ENCODE measurements at places on chromosomes 6 and 20.
A peak's percentile ranks its signal among the peaks of the same experiment; 100 is the strongest.

- DNase-seq: no peak
Observed at GRCh38 chr20:18039063-18039462, 18.7 kb downstream of the OVOL2 start.

DNA sequence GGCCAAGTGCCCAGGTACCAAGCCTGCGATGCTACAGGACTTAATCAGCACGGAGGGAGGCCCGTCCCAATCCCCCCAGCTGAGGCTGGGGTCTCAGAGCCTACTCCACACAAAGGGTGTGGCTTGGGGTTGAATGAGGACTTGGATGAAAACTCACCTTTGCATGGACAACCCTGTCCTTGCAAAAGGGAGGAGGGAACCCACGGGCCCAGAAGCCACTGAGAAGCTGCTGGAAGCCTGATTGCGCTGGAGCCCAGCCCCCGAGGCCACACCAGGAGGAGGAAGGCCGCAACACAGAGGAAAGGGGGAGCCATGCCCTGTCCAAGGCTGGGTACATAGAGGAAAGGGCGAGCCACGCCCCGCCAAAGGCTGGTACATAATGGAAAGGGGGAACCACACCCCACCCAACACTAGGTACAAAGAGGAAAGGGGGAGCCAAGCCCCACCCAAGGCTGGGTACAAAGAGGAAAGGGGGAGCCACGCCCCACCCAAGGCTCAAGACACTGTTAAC lies 158.8 kb downstream of the DLL1 start:
- no peak for DNase-seq

GRCh38 chr6:88519301-88520016 lies 353.3 kb upstream of the CNR1 start:
- no peak for DNase-seq

DNA sequence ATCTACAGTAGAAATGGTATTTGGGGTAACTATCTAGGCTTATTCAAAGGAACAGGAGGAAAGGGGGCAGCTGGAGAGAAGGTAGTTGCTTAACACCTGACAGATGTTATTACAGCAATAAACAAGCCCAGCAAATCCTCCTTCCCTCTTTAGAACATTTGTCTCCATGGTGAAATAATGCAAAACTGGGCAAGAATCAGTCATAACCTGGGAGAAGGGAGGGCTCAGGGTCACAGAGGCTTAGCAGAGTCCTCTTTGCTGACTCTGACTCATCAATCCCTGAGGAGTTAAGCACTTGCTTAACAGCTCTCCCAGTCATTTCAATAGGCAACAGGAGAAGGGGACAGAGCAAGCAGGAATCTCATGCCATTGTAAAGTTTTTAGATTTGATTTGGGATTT lies 230.3 kb downstream of the IBTK start:
- no peak for DNase-seq

DNA sequence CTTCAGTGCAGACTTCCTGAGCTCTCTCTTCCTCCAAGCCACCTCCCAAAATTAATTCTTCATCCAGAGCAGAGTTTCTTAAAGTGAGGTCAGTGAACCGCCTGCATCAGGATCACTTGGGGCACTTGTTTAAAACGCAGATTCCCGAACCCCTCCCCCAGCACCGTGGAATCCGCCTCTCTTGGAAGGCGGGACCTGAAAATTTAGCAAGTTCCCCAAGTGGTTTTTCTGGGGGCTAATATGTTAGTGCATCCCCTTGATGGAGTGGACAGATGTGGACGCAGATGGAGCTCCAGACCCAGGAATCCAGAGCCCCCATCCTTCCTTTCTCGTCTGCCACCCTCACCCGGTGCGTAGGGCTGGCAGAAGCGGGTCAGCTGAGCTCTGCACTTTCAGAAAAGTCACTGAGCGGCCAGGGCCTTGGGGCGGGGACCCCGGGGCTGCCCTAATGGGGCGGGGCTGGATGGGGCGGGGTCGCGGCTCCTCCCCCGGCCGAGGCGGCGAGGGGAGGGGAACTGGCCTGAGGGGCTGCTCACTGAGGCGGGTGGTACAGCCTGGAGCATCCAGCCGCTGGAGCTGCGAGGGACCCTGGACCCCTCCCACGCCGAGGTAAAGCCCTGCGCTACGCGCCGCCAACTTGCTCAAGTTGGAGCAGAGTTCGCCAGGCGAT lies at the start of the genes DEFB124 and REM1:
TSS of gene DEFB124 (minus strand) at position 370 of the 670 bp plus-strand sequence. CDS start 2,114 bp downstream, outside the sequence.
TSS of gene REM1 (plus strand) at position 531 of the 670 bp plus-strand sequence. CDS start 1,158 bp downstream, outside the sequence.
- no peak for DNase-seq

DNA sequence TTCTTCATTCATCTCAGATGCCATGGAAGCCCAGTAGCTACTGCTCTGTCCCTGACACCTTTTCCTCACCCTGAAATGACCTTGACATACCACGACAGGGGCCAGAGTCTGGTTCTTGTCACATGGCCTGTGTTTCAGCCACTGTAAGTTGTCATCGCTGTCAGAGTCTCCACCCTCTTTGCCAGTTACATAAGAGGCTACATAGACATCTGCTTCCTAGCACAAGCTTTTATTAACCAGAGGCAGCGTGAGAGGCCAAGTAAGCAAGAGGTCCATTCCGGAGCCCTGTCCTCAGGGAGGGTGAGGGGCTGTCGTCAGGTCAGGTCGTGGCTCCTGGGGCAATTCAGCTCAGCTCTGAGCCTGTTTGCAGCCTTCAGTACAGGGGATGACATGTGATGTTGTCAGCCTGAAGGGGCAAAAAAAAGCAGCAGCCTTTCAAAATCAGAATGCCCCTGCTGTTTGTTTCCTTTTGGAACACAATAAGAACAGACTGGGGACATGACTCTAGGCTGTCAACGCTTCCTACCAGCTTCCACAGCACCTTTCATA lies 146.3 kb downstream of the MTFR2 start:
- peak; percentile 66 for DNase-seq

GRCh38 chr6:129920103-129920798 lies 59.1 kb upstream of the TMEM244 start:
- no peak for DNase-seq

DNA sequence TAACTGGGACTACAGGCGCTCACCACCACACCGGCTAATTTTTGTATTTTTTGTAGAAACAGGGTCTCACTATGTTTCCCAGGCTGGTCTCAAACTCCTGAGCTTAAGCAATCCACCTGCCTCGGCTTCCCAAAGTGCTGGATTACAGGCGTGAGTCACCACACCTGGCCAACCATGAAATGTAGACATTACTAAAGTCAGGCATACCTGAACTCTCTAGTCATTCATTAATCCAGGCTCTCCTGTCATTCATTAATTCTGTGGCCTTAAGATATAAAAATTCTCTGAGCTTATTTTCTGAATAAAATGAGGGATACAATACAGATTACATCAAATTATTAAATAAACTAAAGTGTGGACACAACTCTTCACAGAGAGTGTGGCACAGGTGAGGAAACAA lies 159.7 kb downstream of the GMDS start:
- DNase-seq: no peak

- no peak for DNase-seq
Observed at GRCh38 chr20:26208296-26209091, 511.8 kb upstream of the ZNF337 start.

GRCh38 chr20:48283470-48284110 lies 498.3 kb upstream of the SULF2 start:
- DNase-seq: peak; percentile 93

GRCh38 chr6:56297022-56297989 lies 49.9 kb upstream of the COL21A1 start:
- DNase-seq: no peak

DNA sequence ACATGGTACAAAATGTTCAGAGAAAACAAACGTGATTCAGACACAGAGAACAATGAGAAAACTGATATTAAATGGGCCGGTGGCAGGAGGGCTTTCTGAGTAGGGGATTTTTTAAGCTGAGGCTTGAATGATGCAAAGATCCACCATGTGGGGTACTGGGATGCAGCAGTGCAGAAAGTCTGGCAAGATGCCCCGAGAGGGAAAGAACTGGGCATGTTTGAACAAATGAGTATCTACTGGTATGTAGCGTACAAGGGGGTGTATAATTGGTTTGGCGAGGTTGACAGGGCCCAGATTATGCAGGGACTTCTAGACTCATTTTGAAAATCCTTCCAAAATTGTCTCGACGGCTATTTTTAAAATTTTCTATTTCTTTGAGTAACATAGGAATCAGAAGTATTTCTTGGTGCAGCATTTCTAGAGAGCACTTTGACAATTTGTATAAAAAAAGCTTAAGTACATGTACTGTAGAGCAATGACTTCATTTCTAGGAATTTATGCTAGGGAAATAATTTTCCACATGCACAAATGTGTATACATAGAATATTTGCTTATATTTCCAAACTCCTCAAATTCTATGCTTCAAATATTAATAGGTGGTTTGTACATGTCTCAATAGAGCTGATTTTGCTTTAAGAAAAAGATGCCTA lies 119.6 kb upstream of the DOK5 start:
- DNase-seq: no peak

GRCh38 chr20:63737695-63737944 lies 1.2 kb downstream of the LIME1 start:
- DNase-seq: no peak

- no peak for DNase-seq
Observed at GRCh38 chr6:20559924-20560551, 25.8 kb downstream of the CDKAL1 start.

GRCh38 chr6:110233770-110234374 lies 53.6 kb downstream of the CDC40 start:
- DNase-seq: no peak

DNA sequence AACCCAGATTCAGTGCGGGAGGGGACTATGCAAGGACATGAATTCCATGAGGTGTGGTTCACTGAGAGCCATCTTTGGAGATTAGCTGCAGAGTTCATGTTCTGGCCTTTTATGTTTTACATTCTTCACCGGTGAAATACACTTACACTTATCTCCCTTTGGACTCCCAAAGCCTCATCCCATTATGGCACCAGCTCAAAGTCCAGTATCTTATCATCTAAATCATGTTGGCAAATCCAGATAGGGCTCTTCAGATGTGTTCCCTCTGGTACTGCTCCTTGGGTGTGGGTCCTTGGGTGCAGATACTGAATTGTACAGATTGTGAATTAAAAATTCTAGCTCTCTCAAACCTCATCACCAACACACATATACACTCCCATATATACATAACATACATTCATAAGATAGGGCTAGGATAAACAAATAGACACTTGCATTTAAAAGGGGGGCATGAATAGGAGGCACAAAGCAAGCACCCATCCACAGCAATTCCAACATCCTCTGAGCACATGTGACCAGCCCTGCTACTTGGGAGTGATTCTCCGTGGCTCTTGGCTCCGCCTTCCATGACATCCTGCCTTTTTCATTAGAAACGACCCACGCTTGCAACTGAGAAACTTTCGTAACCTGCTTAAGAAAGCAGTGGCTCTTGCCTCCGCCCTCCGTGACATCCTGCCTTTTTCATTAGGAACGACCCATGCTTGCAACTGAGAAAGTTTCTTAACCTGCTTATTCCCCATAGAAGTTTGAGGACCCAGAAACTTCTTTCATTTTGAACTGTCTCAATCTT lies 53.6 kb upstream of the LRRC1 start:
- no peak for DNase-seq

GRCh38 chr6:53944543-53944942 lies 149.7 kb downstream of the LRRC1 start:
- DNase-seq: no peak

DNA sequence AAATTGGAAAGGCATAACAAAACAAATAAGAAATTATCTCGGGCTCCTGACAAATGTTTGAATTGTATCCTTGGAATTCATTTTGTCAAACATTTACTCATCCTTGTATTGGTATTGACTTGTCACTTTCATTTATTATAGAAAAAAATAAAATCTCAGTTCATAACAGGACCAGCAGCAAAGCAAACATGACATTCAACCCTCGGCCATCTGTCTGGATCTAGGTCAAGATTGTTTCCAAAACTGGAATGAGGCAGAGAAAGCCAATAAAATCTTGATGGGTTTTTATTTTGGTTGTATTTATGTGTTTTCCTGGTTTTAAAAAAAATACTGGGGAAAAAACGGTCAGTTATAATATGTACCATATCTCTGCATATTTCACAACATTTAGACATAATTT lies 42.9 kb upstream of the FABP7 start:
- no peak for DNase-seq

DNA sequence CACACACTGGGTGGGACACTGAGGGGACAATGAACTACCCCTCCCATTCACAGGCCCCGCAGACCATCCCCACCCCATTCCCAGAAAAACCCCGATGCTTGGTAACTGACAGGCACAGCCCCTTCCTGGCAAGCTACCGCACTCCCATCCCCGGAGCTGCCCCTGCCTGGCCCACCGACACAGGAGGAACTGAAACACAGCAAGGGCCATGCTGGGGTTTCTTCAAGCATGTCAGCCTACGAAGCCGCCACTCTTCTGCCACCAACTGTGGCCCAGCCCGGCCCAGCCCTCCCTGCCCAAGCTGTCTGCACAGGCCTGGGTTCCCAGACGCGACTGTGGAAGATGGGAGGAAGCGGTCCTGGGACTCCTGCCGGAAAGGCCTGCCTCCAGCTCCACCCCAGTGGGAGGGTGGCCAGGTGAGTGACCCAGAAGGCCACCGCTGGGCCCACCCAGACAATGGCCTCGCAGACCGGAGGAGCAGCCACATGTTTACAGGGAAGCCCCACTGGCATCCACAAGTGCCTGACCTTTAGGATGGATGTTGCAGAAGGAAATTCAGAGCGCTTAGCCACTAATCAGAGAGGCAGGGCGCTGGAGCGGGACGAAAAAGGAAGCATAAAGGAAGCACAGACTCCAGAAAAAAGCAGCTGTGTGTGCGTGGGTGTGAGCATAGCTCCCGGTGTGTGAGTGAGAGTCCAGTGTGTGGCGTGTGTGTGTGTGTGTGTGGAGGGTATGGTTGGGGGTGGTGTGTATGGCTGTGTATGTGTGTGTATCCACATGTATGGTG lies 91.6 kb downstream of the PRND start:
- DNase-seq: no peak

DNA sequence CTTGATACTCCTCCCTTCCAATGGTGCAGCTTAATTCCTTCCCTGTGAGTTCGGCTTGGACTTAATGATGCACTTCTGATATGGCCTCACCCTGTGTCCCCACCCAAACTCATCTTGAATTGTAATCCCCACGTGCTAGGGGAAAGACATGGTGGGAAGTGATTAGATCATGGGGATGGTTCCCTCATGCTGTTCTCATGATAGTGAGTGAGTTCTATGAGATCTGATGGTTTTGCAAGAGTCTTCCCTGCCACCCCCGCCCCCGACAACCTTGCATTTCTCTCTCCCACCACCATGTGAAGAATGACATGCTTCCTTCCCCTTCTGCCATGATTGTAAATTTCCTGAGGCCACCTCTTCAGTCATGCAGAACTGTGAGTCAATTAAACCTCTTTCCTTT lies 50.3 kb upstream of the HLA-G start:
- DNase-seq: no peak

- no peak for DNase-seq
Observed at GRCh38 chr6:131946404-131946991, 4.7 kb downstream of the CCN2 start.

DNA sequence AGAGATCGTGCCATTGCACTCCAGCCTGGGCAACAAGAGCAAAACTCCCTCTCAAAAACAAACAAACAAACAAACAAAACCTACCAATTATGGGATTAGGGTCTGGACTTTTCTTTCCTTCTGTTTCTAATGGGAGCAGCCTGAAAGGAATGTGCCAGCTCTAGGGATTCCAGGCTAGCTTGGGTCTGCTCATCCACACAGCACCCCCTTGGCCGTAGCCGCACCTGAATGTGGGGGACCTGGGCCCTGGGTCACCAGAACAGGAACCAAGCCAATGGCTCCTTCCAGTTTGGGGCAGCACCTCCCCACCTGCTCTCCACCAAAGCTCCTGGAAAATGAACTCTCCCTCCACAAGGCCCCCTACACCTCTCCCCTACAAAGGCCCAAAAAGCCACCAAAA lies 6.7 kb downstream of the CTSZ start:
- DNase-seq: no peak

- no peak for DNase-seq
Observed at GRCh38 chr20:6908673-6909072, 141.2 kb downstream of the BMP2 start.
